ENCODE measurements at places on chromosomes 3 and 15.
A peak's percentile ranks its signal among the peaks of the same experiment; 100 is the strongest.

DNA sequence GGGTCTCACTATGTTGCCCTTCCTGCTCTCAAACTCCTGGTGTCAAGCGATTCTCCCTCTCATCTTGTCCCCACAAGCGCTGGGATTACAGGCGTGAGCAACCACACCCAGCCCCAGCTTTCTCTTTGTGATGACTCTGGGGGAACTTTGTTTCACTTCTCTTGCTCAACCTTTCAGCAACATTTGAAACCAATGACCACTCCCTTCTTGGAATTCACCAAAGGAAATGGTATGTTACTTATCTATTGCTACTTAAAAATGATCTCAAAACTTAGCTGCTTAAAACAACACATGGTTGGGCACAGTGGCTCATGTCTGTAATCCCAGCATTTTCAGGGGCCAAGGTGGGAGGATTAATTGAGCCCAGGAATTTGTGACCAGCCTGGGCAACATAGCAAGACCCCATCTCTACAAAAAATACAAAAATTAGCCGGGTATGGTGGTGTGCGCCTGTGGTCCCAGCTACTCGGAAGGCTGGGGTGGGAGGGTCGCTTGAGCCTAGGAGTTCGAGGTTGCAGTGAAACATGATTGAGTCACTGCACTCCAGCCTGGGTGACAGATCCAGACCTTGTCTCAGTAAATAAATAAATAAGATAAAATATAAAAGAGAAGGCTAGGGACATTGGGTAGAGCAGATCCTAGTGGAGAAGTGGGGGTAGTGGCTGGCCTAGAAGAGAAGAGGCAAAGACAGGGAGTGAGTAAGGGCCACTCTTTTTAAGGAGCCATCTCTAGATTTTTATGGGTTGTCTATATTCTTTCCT lies 10.3 kb upstream of the COPG1 start:
- no peak for DNase-seq

DNA sequence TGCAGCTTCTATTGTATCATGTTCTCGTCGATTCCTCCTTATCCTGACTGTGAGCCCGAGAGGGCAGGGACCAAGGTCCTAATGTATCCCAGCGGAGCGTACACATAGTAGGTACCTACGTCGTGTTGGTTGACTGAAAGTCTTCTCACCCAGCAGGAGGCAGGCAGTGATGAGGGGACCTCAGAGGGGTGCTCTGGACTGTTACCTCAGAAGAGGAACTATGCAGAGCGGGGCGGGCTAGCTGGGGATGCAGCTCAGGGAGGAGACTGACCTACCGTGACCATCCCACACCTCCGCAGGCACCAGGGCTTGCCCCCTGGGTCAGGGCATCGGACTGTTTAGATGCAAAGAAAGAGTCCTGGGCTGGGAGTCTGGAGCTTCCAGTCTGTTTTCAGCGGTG lies 11.4 kb downstream of the CHAC1 start:
- DNase-seq = no peak

- DNase-seq = no peak
Measured at GRCh38 chr3:112811917-112812660, 34.6 kb downstream of the CD200R1L start.

- DNase-seq = no peak
Measured at GRCh38 chr3:98398513-98398912, 8.0 kb downstream of the OR5K3 start.

DNA sequence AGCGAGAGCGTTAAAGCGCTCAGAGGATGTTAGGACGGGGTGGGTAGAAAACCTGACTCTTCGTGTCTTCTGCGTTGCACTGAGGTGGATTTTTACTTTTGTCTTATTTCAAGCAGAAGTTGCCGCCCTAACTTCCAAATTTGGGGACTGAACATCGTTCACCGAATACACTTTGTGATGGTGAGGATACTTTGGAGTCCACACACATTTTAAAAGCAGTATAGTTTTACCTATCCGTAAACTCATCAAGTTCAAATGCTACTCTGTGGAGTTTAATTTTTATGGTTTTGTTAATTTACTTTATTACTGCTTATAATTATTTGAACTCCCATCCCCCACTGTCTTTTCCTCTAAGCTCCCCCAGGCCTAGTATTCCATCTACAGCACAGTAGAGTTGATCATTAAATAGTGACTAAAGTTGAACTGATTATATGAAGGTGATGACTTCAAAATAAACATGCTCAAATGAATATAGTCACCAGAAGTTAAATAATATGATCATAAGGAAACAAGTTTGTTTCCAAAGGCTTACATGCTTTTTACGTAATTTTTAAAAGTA lies 617 bp upstream of the EOGT start:
- DNase-seq = no peak

DNA sequence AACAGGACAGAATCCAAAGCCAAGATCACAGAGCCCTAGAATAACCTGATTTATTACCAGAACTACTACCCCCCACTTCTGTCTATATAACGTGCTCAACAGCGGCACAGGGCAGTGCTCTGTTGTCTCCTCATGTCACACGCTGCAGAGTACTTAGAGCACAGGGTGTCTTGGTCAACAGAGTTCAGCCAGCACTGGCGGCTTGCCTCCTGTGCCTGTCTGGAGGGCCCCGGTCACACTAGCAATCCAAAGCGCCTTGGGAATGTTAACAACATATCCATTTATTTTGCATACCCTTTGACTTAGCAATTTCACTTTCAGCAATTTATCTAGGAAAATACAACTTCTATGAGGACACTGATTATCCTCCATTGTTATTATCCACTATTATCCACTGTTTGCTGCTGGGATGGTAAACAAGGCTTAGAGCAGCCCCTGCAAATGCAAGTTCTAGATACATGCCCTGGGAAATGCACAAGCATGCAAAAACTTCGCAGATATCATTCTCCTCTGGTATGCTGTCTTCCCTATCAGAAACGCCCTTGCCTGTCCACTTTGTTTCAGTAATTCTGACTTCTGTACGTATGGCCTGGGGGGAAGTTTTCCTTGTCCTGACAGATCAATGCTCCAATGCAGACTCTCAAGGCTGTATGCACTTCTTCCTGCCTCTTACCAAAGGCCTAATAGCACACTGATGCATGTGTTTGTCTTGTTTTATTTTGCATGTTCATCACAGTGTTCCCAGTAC lies 86.2 kb upstream of the OCA2 start:
- no peak for DNase-seq

GRCh38 chr3:179299999-179300613 lies 22.7 kb upstream of the ZNF639 start:
- no peak for DNase-seq

- DNase-seq = no peak
Measured at GRCh38 chr15:99180086-99180963, 69.1 kb downstream of the TTC23 start.

- no peak for DNase-seq
Measured at GRCh38 chr3:4523710-4524698, 30.9 kb downstream of the ITPR1 start.

DNA sequence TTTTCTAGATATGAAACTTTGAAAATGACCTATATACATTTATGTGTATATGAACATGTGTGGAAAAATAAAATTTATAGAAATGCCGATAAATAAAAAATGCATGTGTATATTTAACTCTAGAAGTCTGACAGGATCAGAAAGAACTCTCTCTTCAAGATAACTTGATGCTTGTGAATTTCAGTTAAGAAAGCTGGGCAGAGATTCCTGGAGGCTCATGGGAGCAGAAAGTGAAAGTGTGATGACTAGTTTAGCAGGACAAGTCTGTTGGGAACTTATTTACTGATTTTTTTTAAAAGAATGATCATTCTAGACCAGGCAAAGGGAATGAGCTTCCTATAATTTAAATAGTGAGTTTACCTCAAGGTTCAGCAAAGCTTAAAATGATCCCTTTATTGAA lies 81.5 kb upstream of the KCNAB1 start:
- no peak for DNase-seq

- no peak for DNase-seq
Measured at GRCh38 chr3:146827836-146828235, 222.7 kb upstream of the PLSCR5 start.

GRCh38 chr15:101675015-101675414 lies 22.8 kb upstream of the TM2D3 start:
- DNase-seq = no peak

GRCh38 chr3:60013241-60013640 lies 963.4 kb upstream of the CFAP20DC start:
- DNase-seq = no peak

DNA sequence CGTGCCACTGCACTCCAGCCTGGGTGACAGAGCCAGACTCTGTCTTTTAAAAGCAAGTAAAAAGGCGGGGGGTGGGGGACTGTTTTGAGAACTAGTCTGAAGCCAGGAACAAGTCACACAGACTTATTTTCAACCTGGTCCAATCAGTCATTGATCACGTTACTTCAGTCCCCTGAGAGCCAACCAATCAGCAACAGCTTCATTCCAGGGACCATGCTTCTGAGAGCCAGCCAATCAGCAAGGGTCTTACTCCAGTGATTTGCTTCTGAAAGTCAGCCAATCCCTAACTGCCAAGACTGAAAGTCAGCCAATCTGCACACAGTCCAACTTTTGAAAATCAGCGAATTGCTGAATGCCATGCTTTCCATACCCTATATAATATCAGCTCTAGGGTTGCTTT lies 48.6 kb upstream of the C15orf39 start:
- no peak for DNase-seq

GRCh38 chr15:48940508-48940907 lies 23.2 kb downstream of the SHC4 start:
- no peak for DNase-seq

DNA sequence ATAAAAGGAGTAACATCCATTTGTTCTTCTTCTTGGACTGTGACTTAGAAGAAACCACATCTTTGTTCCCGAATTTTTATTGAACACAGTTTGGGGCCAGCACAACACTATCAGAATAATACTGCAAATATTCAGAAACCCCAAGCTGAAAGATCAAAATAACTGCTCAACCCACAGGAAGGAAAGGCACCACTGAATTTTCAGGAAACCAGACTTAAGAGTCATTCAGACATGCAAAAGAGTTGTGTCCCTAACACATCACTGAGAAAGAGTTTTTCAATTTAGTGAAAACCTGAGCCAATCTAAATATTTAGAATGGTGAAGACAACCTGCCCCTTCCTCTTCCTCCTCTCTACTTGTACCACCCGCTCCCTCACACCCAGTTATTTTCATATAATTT lies 295.0 kb upstream of the RORA start:
- no peak for DNase-seq

DNA sequence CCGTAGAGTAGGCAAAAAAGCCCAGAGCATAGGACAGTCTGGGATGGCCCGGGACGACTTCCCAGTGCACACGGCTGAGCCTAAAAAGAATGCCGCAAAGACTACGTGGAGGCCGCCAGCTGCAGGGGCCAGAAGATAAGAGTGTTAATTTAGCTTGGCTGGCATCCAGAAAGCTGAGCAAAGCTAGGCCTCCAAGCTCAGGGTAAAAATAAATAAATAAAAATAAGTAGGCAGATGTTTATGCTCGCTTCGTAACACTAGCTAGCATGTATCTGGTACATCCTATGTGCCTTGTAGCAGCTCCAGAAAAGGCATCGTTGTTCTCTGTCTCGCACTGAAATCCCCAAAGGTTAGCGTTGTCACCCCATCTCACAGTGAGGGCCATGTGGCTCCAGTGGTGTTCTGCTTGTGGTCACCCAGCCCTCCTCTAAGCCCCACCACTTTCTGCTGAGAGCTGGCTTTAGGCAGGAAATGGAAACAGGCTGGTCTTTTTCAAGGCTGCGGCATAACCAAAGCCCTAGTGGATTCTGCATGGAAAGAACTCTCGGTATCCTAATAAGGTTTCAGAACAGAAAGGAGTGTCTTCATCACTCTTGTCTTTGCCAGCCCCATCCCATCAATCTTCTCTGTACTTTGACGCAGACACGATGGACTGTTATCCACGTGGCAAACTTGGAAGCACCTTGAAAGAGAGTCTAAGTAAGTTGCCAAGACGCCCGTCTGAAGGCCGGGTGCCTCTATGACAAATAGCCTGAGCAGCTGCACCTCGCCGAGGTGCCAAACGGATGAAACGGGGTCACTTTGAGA lies 58.1 kb upstream of the MEF2A start:
- DNase-seq = peak; percentile 39

DNA sequence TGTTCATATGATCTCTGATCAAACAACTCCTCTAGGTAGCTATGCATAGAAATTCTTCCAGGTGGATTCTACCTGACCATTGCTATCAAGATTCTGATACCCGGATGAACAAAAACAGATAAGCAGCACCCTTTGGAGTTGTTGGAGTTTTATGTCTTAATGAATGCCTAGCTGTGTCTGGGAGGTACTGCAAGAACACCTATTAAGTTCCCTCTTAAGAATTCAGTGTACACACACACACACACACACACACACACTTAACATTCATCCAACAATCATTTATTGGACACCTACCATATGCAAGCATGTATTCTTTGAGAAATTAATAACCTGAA lies 58.1 kb upstream of the FNDC3B start:
- DNase-seq = no peak

- no peak for DNase-seq
Measured at GRCh38 chr15:76206325-76206976, 104.8 kb downstream of the ETFA start.

DNA sequence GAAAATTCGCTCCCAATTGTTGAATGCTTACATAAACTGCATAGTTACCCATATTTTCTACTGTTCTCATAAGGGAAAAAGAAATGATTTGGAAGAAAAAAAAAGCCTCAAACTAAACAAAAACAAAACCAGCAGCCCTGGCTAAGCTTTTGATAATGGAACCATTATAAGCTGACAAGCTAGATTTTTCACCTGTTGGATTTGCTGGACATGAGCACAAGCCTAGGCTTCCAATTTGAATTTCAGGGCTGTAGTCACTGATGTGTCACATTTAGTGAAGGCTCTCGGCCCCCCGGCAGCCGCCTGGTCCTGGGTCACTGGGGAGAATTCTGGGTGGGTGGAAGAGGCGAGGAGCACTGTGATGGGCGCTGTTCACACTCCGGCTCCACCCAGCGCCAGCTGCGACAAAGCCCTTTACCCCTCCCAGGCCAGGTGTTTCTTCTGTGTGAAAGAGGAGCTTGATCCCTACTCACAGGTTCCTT lies 4.6 kb downstream of the FBXL22 start:
- DNase-seq = no peak

DNA sequence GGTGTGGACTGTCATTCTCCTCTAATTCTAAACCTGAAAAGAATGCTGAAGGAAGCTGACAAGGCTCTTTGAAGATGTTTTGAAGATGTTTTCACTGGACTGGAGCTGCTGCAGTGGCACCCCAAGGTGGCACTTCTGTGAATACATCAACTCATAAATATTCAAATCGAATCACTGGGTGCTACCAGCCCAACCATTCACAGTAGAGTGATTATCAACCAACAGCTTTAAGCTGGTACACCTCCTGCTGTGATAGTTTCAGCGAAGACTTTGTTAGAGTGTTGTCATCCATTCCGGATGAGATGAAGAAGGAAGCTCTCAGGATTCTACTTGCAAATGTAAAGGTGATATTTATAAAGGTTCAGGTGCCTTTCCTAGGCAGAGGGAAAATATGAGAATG lies 106.6 kb downstream of the LSAMP start:
- no peak for DNase-seq

Data from right renal pelvis (tissue), 4 donors.